Activated CD8-positive, alpha-beta memory T cell treated with anti-CD3 and anti-CD28 coated beads for 48 hours (primary cell): ENCODE measurements at places on chromosomes 2 and 18.

GRCh38 chr2:217947383-217948350 lies 55.1 kb downstream of the TNS1 start:
- no peak for DNase-seq

- DNase-seq = no peak
Measured at GRCh38 chr2:72719416-72719815, 106.4 kb downstream of the EXOC6B start.

DNA sequence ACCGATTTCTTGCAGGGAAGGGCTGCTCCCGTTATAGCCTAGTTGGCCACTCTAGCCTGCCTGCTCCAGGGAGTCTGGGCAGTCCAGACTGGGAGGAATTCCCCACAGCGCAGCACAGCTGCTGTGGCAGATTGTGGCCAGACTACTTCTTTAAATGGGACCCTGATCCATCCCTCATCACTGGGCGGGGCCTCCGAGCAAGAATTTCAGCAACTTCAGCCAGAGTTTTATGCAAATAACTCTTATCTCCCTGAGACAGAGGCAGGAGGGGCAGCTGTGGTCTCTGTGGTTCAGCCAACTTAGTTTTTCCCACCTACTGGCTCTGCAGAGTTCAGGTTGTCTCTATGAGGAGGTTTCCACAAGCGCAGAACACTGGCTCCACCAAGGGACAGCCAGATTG lies 1583.2 kb downstream of the SUCLG1 start:
- DNase-seq = no peak

- no peak for DNase-seq
Measured at GRCh38 chr2:74845991-74846390, 12.1 kb downstream of the HK2 start.

DNA sequence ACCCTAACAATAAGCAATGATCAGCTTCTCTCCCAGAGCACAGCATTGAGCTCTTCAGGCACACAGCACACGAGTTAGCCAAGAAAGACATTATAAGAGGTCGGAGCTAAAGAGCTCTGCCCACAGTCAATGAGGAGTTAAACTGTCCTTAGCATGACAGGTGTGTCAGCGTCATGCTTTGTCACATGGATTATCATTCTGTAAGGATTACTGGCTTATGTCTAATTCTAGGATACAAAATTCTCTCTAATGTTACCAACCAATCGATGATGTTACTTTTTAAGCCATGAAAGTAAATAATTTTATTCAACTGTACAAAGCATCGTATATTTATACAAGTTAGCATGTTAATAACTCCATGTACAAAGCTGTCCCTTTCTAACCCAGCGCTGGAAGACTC lies 108.8 kb downstream of the ZNF236 start:
- DNase-seq = no peak

- DNase-seq = no peak
Measured at GRCh38 chr2:11457935-11458334, 8.0 kb downstream of the E2F6 start.

GRCh38 chr18:5538544-5538943 lies 5.3 kb downstream of the EPB41L3 start:
- DNase-seq = no peak

DNA sequence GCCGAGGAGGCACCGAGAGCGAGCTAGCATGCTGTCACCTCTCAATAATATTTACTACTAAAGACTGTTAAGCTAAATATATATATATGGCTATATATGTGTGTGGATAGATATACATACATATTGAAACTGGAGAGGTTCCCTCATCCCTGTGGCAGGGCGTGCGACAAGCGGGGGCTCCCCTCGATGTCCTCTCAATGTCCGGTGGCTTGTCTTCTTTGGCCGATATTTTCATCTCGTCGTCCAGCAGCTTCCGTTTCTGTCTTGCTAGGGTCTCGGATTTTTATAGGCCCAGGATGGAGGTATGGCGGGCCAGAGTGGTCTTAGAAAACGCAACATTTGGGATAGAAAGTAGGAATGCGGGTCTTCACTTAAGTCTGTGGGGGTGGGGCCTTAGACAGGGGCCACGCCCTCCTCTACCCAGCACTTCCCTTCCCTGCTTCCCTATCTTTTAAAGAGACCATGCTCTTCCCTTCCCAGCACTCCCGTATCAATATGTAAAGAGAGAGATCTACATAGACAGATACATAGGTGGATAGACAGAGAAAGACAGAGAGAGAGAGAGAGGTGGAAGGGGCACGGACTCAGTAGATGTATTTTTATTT lies 866.8 kb downstream of the DSC3 start:
- no peak for DNase-seq

- DNase-seq = no peak
Measured at GRCh38 chr2:126253669-126254068, 402.3 kb upstream of the GYPC start.

GRCh38 chr2:138504546-138505235 lies 3.1 kb downstream of the SPOPL start:
- no peak for DNase-seq

DNA sequence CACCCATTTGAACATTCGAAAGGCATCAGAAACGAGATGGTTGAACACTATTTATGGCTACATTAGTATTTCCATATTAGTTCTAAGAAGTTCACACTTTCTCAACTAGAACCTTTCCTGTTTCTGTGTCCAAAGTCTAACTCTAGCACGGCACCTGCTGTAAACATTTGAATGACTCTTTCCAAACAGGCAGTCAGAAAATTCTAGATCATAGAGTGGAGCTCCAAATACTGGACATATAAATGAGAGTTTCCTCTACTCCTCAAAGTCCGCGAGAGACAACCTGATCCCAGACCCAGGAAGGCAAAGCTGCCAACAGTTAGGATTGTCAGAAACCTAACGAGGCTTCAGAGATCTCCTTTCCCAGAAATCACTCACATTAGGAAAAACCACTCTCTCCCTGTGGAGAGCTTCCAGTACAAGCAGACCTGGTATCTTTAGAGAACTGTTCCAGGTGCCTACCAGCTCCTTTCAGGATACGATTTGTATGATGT lies 10.6 kb downstream of the RND3 start:
- no peak for DNase-seq

DNA sequence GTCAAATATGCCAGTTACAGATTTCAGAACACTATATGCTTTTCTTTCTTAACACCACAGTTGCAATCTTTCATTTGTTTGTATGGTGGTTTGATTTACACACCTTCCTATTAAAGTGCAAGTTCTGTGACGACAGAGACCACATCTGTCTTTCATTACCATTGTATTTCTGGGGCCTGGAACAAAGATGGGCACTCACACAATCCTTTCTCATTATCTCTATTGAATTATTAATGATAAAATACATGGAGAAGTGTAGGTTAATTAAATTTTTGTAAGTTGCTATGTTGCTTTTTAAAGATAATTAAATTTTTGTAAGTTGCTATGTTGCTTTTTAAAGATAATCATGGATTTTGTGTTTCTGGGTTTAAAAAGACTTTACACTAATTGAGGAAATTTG lies 79.9 kb downstream of the KCTD18 start:
- no peak for DNase-seq

DNA sequence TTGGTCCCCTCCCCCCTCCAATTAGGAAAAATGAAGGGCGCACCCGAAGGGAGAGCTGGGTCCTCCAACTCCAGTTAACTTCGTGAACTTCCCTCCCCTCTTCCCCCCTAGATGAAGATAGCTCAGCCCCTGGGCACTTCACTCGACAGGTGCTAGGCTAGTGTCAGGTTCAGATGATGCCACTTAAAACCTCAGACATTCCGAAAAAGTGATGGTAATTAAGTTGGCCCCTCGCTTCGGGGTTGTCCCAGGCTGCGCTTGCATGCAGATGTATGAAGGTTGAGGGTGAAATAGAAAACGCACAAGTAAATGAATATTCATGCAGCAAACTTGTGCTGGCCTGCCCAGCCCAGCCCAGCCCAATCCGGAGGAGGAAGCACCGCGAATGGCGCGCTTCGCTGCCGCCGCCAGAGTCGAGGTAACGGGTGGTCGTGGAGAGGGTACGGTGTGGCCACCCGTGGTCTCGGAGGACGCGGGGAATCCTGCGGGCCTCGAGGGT lies 3.0 kb upstream of the GBX2 start:
- no peak for DNase-seq

GRCh38 chr2:171626949-171627348 lies 60.3 kb upstream of the DYNC1I2 start:
- DNase-seq = no peak
